ENCODE measurements at places on chromosomes 13 and 19. TPM values are rescaled to one million over a fixed set of nuclear protein-coding genes. Genes with fewer than 3 reads are reported as not detected.

- no peak for DNase-seq
Measured at GRCh38 chr19:53246498-53246897, 8.2 kb downstream of the ZNF677 start.

GRCh38 chr13:76637641-76638141 is 248.5 kb downstream of the KCTD12 start:
- no peak for DNase-seq

GRCh38 chr13:75675421-75675820 is 39.3 kb downstream of the LMO7 start:
- no peak for DNase-seq

Gene SOX1
- not detected for total RNA-seq

- peak; percentile 91 for DNase-seq
Measured at GRCh38 chr19:15107061-15108010, at the start of gene SYDE1. Gene SYDE1, plus strand, starts transcription at chr19:15107401. Its CDS starts 33 bp downstream, at chr19:15107434.

DNA sequence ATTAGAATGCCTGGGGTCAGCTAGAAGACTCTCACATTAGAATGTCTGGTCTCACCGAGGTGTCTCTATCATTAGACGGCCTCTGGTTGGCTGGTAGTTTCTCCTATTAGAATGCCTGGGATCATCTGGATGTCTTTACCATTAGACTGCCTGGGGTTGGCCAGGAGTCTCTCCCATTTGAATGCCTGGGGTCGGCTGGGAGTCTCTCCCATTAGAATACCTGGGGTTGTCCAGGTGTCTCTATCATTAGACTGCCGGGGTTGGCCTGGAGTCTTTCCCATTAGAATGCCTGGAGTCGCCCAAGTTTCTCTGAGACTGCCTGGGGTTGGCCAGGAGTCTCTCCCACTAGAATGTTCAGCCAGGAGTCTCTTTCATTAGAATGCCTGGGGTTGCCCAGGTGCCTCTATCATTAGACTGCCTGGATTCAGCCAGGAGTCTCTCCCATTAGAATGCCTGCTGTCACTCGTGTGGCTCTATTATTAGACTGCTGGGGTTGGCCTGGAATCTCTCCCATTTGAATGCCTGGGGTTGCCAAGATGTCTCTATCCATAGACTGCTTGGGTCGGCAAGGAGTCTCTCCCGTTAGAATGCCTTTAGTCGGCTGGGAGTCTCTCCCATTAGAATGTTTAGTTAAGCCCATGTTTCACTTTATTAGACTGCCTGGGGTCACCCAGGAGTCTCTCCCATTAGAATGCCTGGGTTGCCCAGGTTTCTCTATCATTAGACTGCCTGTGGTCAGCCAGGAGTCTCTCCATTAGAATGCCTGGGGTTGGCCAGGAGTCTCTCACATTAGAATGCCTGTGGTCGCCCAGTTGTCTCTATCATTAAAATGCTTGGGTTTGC is 1467.8 kb downstream of the UQCRFS1 start:
- peak; percentile 13 for DNase-seq

DNA sequence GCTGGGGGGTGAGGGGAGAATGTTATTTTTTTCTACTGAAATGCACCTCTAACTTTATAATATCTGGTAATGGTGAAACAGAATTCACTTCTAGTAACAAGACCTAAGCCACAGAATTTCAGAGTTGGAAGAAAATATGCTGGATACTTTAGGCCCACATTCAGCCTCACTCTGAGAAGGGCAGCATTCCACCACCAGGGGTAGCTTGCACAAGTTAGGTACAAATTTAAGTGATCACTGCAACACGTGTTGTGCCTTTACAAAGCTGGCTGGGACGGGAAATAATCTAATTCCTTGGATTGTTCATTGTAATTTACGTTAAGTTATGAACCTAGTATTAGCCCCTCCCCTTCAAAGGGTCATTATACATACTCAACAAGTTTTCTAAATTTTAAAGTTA is 192.3 kb downstream of the RGCC start:
- DNase-seq = peak; percentile 62

DNA sequence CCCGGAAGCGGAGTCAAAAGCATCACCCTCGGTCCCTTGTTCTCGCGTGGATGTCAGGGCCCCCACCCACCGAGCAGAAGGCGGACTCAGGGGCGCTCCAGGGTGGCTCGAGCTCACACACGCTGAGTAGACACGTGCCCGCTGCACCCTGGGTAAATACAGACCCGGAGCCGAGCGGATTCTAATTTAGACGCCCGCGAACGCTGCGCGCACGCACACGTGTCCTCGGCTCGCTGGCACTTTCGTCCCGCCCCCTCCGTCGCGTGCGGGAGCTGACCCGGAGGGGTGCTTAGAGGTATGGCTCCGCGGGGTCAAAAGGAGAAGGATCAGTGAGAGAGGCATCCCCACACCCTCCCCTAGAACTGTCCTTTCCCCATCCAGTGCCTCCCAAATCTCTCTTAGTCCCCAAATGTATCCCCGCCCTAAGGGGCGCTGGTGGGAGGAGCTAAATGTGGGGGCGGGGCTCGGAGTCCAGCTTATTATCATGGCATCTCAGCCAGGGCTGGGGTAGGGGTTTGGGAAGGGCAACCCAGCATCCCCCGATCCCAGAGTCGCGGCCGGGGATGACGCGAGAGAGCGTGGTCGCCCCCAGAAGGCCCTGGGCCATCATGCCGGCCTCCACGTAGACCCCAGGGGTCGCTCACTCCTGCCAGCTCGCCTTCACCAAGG is 451 bp upstream of the ICAM5 start:
- DNase-seq = peak; percentile 89

GRCh38 chr13:78993792-78994191 is 334.8 kb upstream of the OBI1 start:
- DNase-seq = no peak

Gene PPP5C
- 81.6 TPM for total RNA-seq

- DNase-seq = peak; percentile 33
Measured at GRCh38 chr13:113883314-113883811, 19.5 kb upstream of the GAS6 start.

- DNase-seq = no peak
Measured at GRCh38 chr19:55830656-55831055, 1.1 kb downstream of the NLRP11 start.

GRCh38 chr13:43546816-43547215 is 240.0 kb downstream of the ENOX1 start:
- DNase-seq = no peak

DNA sequence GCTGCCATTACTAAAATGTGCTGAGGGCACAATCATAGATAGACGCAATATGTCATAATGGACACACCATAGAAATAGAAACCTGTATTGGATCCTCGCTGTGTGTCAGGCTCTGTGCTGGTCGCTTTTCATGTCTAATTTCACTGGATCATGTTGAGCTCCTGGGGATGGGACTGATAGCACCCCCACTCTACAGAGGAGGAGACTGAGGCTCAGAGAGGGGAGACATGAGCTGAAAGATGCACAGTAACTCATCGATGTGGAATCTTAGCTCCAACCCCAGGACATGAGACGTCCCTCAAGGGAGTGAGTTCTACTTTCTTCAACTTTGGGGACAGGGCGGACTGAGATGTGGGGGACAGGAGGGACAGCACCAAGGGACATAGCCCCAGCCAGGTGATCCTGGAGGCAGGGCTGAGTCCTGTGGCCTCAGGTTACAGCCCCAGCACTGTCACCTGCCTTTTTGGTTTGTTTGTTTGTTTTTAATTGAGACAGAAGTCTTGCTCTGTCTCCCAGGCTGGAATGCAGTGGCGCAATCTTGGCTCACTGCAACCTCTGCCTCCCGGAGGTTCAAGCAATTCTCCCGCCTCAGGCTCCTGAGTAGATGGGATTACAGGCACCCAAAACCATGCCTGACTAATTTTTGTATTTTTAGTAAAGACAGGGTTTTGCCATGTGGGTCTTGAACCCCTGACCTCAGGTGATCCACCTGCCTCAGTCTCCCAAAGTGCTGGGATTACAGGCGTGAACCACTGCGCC is 6.6 kb upstream of the GIPC1 start:
- no peak for DNase-seq

- no peak for DNase-seq
Measured at GRCh38 chr19:54345938-54346386, 7.0 kb upstream of the LILRA4 start.

Measured in endodermal cell (in vitro differentiated cells).